ENCODE measurements at places on chromosomes 1 and 21.
A peak's percentile ranks its signal among the peaks of the same experiment; 100 is the strongest.

DNA sequence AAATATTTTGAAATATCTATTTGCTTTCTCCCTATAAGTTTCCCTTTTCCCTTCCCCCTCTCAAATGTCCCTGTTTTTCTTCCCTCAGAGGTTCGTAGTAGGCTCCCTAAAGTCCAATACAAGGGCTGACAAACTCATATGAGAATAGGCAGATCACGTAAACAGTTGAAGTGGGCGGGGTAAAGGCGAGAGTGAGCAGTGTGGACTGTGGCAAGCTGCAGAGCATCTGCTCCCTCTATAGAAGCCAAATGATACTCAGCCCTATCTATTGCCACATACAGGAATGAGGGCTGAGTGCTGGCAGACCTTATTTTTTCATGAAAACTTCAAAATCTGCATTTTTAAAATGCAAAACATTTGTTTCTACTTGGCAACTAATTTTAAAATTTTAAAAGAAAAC lies 26.3 kb downstream of the PRDX6 start:
- no peak overlapping the region for H3K27ac ChIP-seq
- no peak for DNase-seq
- no peak overlapping the region for H3K4me3 ChIP-seq
- H3K27me3 ChIP-seq = peaks cover 2% of the 10 kb centered on the region

GRCh38 chr21:45404730-45405270 lies at the start of gene COL18A1:
TSS of gene COL18A1 (plus strand) at chr21:45405165. CDS start at chr21:45405231, 66 bp downstream.
- peaks cover 74% of the 10 kb centered on the region for H3K27me3 ChIP-seq
- peaks cover 3% of the 10 kb centered on the region for H3K4me1 ChIP-seq
- peak; percentile 17 for DNase-seq

GRCh38 chr1:208036106-208036808 lies 125.3 kb upstream of the CD34 start:
- no peaks in the 10 kb centered on the region for H3K27me3 ChIP-seq
- H3K4me1 ChIP-seq = no peaks in the 10 kb centered on the region
- H3K27ac ChIP-seq = no peak overlapping the region
- no peaks in the 10 kb centered on the region for H3K36me3 ChIP-seq
- no peak overlapping the region for H3K4me3 ChIP-seq

DNA sequence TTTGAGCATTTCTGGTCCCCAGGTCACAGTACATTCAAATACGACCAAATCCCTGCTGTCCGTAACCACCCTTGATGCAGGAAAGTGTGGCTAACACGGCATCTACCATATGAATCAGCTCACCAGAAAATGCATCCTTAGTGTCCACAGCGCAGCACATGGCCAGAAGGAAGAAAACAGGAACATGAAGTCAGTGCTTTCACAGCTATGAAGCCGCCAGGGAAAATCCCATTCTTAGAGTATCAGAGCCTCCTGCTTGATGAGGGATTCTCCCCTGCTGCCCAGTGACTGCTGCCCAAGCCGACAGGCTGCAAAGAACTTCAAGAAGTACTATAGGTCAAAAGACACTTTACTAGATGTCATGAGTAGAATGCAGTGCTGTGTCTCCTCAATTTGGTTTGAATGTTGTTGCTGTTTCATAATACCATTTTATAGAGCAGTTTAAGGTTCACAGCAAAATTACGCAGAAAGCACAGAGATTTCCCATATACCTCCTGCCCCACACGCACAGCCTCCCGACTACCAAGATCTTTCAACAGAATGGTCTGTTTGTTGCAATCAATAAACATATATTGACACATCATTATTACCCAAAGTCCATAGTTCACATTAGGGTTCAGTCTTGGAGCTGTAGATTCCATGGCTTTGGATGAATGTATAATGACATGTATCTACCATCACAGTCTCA lies 14.5 kb downstream of the TIAM1 start:
- no peak overlapping the region for H3K27ac ChIP-seq
- H3K36me3 ChIP-seq = peaks cover 22% of the 10 kb centered on the region
- peaks cover 36% of the 10 kb centered on the region for H3K4me1 ChIP-seq
- H3K4me3 ChIP-seq = no peak overlapping the region
- DNase-seq = no peak

DNA sequence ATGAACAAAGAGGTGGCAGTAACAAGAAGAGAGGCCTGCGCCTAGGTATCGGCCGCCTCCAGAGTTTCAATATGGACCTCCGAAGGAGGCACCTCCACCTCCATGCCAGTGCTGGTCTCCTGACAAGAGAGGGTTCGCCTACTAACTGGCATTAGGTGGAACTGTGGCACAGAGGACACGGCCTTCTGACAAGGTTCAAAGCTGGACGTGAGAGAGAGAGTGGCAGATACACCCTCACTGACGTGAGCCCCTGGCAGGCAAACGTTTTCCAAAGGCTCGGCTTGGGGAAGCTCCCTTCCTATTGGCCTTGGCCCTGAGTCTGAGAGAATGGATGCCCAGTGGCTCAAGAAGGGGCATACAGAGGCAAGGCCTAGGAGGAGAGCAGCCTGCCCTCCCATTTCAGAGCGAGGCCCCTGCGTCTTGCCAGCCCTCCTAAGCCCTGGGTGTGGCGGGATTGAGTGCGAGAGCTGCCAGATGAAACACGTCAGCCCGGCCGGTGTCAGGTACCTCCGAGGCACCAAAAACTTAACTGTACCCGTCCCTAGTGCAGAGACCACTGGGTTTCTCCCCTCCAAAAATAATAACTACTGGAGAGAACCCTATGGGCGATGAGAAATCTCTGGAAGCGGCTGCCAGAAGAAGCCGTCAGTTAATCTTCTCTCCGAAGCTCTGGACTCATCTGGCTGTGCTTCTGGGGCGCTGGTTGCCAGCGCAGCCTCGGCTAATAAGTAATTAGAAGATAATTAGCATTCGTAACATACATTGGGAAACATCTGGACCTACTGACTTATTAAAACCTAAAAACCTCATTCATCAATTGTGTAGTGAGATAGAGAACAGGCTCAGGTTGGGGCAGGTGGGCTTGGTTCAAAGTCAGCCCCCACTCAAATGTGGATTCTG lies 283.6 kb downstream of the NPHP4 start:
- no peak for DNase-seq
- H3K4me1 ChIP-seq = no peaks in the 10 kb centered on the region
- H3K36me3 ChIP-seq = no peaks in the 10 kb centered on the region
- H3K27ac ChIP-seq = no peak overlapping the region
- no peaks in the 10 kb centered on the region for H3K27me3 ChIP-seq
- H3K4me3 ChIP-seq = no peak overlapping the region

DNA sequence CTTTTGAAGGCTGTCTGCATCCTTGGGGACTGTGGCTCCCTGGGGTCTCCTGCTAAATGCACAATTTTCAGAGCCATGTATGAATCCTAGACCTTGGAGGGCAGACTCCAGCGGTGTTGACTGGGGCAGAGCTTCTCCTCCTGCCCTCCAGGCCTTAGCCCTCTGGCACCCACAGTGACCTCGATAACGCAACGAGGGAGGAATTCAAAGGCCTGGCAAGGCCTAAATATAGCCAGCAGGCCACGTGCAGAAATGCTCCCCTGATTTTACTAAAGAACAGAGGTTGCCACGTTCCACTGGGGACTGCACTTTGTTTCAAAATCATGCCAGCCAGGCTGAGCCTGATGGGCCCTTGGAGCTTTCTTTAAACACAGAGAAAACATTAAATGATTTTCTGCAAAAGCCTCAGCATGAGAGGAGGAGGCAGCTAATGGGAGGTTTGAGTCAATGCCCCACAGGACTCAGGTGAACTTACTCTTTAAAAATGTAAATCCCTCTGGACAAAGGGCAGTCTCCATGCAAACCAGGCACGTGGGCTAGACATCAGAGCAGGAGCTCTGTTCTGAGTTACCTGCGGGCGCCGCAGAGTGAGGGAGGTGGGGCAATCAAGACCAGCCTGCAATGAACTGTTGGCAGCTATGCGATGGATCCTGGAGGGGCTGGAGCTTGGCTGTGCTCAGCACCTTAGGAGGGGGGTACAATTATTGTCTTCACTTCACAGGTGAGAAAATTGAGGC lies 28.0 kb downstream of the GRIK3 start:
- no peaks in the 10 kb centered on the region for H3K4me1 ChIP-seq
- H3K36me3 ChIP-seq = no peaks in the 10 kb centered on the region
- H3K4me3 ChIP-seq = no peak overlapping the region
- H3K27ac ChIP-seq = no peak overlapping the region

DNA sequence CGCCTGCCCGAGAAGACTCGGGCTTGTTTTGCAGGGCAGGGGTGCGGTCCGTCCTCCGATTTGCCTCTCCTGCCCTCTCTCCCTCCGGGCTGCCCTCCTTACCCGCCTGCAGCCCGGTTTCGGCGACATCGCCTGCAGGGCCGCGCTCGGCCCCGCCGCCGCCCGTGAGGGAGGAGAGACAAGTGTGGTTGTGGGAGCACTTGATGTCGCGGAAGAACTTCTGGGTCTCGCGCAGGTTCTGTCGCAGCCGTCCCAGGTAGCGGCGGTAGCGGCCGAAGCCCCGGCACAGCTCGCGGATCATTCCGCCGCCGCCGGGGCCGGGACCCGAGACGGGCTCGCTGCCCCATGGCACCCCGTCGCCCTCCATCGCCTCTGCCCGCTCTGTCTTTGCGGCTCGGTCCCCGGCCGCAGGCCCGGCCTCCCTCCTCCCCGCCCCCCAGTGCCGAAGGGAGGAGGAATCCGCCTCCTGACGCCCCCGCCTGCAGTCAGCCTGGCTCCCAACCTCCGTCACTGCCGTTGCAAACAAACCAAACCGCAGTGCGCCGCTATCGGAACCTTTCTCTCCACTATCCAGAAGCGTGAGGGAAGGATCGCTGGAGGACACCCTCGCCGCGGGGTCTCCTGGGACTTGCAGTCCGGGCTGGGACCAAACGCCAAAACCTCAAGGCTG lies at the start of gene DSTYK:
TSS of gene DSTYK (minus strand) at position 534 of the 670 bp plus-strand sequence. CDS start at position 367, 167 bp downstream.
- peak; percentile 93 for DNase-seq
- H3K27ac ChIP-seq = peak within 1 kb of the TSS; percentile 93

- DNase-seq = no peak
- H3K27me3 ChIP-seq = no peaks in the 10 kb centered on the region
- no peaks in the 10 kb centered on the region for H3K36me3 ChIP-seq
- no peaks in the 10 kb centered on the region for H3K4me1 ChIP-seq
- no peak overlapping the region for H3K4me3 ChIP-seq
Observed at GRCh38 chr1:191695865-191696264, 462.4 kb upstream of the RGS18 start.

- H3K36me3 ChIP-seq = peaks cover 32% of the 10 kb centered on the region
- H3K4me1 ChIP-seq = peaks cover 58% of the 10 kb centered on the region
- no peak overlapping the region for H3K27ac ChIP-seq
Observed at GRCh38 chr21:43879348-43880110, 14.5 kb downstream of the AGPAT3 start.

GRCh38 chr1:46667782-46668760 lies at the start of gene ATPAF1:
TSS of gene ATPAF1 (minus strand) at chr1:46668364. CDS start at chr1:46668322, 42 bp downstream.
- peak within 1 kb of the TSS; percentile 38 for H3K27ac ChIP-seq
- H3K4me1 ChIP-seq = peaks cover 15% of the 10 kb centered on the region
- no peaks in the 10 kb centered on the region for H3K27me3 ChIP-seq
- peaks cover 13% of the 10 kb centered on the region for H3K36me3 ChIP-seq
- DNase-seq = peak; percentile 72

- H3K36me3 ChIP-seq = no peaks in the 10 kb centered on the region
- H3K27ac ChIP-seq = no peak overlapping the region
- H3K4me3 ChIP-seq = no peak overlapping the region
- peaks cover 4% of the 10 kb centered on the region for H3K27me3 ChIP-seq
Observed at GRCh38 chr1:118250232-118250631, 65.2 kb upstream of the SPAG17 start.

GRCh38 chr1:61077676-61078541 lies 4.5 kb upstream of the NFIA start:
- peak; percentile 88 for DNase-seq
- H3K4me3 ChIP-seq = peak overlapping the region; percentile 93
- peaks cover 45% of the 10 kb centered on the region for H3K4me1 ChIP-seq
- peaks cover 22% of the 10 kb centered on the region for H3K27me3 ChIP-seq

DNA sequence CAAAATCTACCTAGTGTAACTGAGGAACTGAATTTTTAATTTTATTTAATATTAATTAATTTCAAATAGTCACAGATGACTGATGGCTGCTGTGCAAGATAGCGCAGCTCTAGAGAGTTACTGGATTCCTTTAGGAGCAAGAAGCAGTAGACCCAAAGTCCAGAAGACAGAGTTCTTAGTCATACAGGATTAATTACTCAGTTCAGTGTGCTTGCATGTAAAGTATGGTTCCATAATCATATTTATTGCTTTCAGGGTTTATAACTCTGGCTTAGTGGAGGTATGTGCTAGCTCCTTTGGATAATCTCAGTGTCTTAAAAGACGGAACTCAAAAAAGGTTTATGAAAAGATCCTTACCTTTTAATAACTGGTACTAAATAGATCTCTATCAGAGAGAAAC lies 17.4 kb downstream of the CEPT1 start:
- no peak overlapping the region for H3K4me3 ChIP-seq
- no peak for DNase-seq
- H3K36me3 ChIP-seq = peaks cover 48% of the 10 kb centered on the region
- H3K27ac ChIP-seq = no peak overlapping the region

DNA sequence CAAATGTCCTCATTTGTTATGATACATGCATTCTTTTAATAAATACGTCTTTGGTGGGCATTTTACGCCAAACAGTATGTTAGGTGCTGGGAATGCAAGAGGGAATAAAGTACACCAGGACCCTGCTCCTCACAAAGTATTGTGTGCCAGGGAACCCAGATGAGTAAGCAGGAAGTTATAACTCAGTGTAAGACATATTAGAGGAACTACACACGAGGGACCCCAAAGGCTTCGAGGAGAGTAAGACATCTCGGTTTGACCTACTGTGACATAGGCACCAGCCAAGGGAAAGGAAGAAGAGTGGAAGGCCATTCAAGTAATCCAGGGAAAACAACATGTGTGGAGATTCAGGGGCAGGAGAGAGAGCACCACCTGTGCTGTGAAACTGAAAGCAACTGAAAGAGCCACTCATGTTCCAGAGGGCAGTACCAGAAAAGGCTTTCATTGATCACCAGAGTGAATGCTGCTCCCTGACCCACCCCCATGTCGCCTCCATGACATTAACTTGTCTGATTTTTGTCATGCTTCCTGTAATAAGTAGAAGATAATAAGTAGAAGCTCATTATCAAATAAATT lies 542.5 kb upstream of the PKN2 start:
- no peaks in the 10 kb centered on the region for H3K36me3 ChIP-seq
- H3K4me3 ChIP-seq = no peak overlapping the region
- no peak overlapping the region for H3K27ac ChIP-seq

GRCh38 chr1:176066709-176067108 lies 140.4 kb downstream of the COP1 start:
- H3K36me3 ChIP-seq = peaks cover 40% of the 10 kb centered on the region
- H3K27ac ChIP-seq = no peak overlapping the region
- H3K4me3 ChIP-seq = no peak overlapping the region
- H3K4me1 ChIP-seq = peaks cover 3% of the 10 kb centered on the region
- H3K27me3 ChIP-seq = no peaks in the 10 kb centered on the region
- DNase-seq = no peak

DNA sequence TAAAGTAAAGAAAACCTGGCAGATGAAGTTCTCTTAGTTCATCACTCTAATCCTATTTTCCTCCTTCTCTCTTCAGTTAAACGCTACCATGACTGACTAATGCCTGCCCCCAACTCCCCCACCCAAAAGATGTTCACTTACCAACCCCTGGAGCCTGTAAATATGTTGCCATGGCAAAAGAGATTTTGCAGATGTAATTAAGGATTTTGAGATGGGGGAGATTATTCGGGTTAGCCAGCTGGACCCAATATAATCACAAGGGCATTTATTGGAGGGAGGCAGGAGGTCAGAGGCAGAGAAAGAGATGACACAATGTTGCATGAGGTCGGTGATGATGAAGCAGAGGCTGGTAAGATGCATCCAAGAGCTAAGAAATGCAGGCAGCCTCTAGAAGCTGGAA lies 69.3 kb upstream of the PPP2R5A start:
- no peaks in the 10 kb centered on the region for H3K36me3 ChIP-seq
- no peak overlapping the region for H3K4me3 ChIP-seq
- DNase-seq = no peak
- H3K27ac ChIP-seq = no peak overlapping the region
